Stimulated activated memory B cell treated with anti-CD40 and anti-IgM and Interleukin-4, amounts not matched to agents 10 μg/mL and 1 μg/mL and 100 μg/mL, for 72 hours (primary cell): ENCODE measurements at places on chromosomes 7 and 10.

- ATAC-seq = no peak
Measured at GRCh38 chr7:16416289-16417282, 4.8 kb downstream of the CRPPA start.

DNA sequence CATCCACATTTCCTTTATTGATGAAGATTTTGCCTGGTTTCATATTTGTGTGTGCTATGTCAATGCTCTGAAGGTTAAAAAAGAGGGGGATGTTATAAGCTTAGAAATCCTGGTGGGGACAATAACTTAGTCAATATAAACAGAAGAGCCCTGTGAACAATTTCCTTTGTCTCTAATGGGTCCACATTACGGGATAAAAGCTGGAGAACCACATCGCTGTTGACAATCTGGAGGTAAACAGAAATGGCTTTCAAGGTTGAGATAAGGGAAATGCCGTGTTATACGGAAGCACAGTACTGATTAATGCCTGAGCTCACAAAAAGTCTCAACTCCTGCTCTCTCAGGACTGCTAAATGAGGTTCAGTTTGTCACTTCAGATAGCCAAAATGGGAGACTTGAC, 16.8 kb downstream of the ASAH2 start:
- no peak for ATAC-seq

GRCh38 chr10:123665491-123666286, 466 bp upstream of the GPR26 start:
- peak; percentile 9 for ATAC-seq

DNA sequence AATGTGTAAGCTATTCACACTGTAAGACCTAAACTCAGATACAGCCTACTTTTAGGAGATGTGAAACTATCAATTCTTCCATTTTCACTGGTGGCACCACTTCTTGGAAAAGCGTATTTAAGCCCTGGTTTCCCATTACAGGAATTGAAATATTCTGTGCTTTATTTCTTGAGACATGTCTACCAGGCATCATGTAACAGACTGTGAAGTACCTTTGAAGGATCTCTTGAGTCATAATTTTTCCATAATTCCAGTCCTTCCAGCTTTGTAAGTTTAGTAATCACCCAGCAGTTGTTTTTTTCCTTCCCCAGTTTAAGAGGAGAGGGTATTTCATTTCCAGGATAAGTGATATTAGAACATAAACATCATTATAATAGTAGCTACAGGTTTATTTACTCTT, 186.0 kb upstream of the PRPS1L1 start:
- no peak for ATAC-seq

GRCh38 chr7:97623333-97623732, 108.6 kb upstream of the TAC1 start:
- ATAC-seq = peak; percentile 82

- no peak for ATAC-seq
Measured at GRCh38 chr10:132361581-132362101, 29.6 kb downstream of the LRRC27 start.

DNA sequence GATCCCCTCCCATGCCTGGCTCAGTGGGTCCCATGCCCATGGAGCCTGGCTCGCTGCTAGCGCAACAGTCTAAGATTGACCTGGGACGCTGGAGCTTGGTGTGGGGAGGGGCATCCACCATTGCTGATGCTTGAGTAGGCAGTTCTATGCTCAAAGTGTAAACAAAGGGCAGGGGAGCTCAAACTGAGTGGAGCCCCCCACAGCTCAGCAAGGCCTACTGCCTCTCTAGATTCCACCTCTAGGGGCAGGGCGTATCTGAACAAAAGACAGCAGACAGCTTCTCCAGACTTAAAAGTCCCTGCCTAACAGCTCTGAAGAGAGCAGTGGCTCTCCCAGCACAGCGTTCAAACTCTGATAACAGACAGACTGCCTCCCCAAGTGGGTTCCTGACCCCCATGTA, 31.2 kb upstream of the FFAR4 start:
- no peak for ATAC-seq

- no peak for ATAC-seq
Measured at GRCh38 chr7:152848026-152848425, 88.5 kb downstream of the ACTR3B start.

- no peak for ATAC-seq
Measured at GRCh38 chr10:3548702-3549101, 236.3 kb downstream of the KLF6 start.

GRCh38 chr10:89217057-89217990, 10.2 kb upstream of the CH25H start:
- peak; percentile 34 for ATAC-seq

GRCh38 chr10:95818668-95819067, 62.7 kb downstream of the ENTPD1 start:
- no peak for ATAC-seq

DNA sequence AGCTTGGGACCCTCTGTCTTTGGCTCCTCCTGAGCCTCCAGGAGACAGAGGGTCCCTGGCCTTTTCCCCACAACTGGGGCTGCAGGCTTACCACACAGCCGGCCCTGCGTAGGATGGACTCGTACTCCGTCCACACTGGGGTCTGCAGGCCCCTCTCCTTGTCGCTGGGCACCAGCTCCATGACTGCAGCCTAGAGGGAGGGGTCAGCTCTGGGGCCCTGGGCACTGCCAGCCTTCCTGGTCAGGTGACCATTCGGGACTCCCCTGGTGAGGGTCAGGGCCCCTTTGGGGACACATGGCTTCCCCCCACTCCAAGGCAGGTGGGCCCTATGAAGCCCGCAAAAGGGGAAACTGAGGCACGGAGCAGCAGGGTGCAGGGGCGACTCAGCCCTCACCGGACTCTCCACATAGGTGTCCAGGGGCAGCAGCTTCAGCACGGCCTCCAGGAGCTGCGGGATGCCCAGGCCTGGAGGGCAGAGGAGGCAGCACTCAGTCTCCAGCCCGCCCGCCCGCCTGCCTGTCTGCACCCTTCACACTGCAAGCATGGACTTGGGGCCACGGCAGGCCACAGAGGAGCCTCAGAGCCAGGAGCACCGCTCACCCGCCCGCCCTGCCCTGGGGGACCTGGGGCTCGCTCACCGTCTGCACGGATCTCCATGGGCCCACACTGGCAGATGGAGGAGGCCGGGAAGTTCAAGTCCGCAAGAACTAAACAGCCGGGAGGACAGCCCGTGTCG, 1.1 kb downstream of the FUOM start:
- no peak for ATAC-seq

DNA sequence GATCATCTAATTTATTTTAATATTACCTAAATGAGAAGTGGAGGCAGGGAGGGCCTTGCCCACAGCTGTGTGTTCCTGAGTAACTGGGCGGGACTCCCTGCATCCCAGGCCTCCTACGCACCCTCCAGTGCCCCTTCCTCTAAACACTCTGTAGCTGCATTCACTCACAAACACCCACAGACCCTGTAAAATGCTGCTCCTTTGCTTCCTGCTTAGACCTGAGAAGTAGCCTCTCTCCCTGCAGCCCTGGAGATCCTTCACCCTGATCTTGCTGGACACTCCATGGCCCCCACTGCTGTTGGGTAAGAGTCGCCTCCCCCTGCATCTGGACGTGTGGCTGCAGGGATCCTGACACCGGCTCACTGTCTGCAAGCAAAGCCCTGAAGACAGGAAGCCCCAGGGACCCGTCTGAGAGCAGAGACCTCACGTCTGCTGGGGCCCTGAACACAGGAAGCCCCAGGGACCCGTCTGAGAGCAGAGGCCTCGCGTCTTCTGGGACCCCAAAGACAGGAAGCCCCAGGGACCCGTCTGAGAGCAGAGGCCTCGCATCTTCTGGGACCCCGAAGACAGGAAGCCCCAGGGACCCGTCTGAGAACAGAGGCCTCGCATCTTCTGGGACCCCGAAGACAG, 589.8 kb downstream of the DNAJB6 start:
- no peak for ATAC-seq

DNA sequence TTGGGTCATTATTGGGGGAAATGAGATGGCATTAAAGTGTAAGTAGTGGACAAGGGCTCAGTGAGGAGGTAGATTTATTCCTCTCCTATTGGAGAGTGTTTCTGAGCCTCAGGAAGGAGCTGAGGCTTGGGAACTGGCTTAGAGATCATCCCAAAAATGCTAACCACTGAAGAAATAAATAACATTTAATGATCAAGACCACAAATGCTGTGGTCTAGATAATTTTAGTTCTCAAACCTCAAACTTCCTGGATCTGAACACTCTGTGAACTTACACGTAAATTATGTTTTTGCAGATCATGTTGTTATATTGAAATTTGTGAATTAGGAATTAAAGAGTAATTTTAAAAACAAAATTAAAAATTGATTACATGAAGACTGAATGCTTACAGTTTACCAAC, 27.3 kb downstream of the MDFIC start:
- ATAC-seq = no peak

DNA sequence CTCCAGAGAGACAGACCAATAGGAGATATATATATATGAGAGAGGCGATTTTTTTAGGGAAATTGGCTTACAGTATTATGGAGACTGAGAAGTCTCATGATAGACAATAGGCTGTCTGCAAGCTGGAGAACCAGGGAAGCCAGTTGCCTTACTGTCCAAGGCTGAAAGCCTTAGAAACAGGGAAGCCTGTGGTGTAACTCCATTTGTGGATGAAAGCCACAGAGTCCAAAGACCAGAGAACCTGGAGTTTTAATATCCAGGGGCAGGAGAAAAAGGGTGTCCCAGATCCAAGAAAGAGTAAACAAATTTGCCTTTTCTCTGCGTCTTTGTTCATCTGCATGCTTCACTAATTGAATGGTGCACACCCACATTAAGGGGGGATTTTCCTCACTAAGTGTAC, 71.6 kb upstream of the TEX47 start:
- no peak for ATAC-seq

DNA sequence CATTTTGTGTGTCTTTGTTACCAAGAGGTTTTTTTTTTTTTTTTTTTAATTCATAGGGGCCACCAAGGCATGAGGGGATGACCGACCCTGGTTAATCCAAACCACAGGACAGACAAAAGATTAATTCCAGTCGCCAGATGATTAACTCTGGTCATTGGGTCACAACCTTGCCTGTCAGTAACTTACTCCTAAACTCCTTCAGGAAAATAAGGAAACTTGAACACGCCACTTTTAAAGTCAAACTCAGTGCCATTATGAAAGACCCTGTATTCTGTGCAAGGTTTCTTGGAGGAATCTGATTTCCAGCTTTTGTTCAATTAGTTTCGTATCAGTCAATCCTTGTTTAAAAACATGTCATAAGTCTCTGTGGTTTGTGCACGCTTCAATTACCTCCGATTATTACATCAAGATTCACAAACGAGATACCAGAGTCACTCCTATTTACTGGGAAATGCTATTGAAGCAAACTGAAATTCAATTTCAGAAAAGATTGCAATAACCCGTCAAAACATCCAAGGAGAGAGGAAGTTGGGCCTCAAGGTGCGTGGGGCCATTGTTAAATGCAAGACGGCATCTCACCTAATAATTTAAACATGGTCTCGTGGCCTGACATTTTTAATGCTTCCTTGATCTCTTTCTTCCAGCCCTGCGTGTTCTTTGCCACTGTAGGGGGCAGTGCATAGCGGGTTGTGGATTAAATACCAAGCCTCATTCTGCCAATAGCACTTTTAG, 44.0 kb downstream of the NRP1 start:
- ATAC-seq = no peak

GRCh38 chr7:104395162-104395561, 66.8 kb downstream of the LHFPL3 start:
- no peak for ATAC-seq

DNA sequence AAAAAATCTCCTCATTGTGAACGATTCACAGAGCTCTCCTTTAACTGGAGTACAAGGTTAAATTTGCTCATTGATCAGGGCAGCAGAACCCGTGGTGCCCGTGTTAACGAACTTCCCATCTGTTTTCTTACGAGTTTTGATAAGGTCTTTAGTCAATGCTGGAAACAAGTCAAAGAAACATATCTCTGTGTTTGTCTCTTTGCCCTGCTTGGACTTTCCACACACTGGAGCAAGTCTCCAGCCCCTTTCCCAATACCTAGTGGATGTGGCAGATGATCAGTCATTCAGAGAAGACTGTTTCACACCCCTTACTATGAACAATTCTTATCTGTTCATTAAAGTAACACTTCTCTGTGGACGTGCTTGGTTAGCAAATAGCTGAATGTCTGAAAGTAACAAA, 121.3 kb downstream of the ARID5B start:
- ATAC-seq = no peak

- no peak for ATAC-seq
Measured at GRCh38 chr10:12975266-12975665, 26.2 kb downstream of the CCDC3 start.

GRCh38 chr7:130887182-130887956, 153.4 kb upstream of the KLF14 start:
- ATAC-seq = no peak

DNA sequence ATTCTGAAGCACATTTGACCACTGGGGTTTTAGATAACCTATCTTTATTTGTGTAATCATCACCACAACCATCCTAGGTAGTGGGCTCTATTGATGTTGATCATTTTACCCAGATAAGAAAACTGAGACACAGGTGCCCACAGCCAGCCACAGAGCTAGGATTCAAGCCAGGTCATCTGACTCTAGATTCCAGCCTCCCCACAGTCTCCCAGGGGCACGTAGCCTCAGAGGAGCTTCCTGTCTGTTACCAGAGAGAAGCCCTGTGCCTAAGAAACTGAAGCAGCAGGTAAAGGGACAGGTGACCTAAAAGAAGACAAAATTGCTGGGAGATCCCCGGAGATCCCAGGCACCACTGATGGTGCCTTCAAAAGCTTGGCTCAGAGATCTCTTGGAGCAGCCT, 55.8 kb downstream of the ALOX5 start:
- no peak for ATAC-seq

GRCh38 chr10:74930965-74931364, 104.6 kb downstream of the KAT6B start:
- ATAC-seq = no peak

GRCh38 chr7:15916681-15917380, 230.3 kb upstream of the MEOX2 start:
- no peak for ATAC-seq

DNA sequence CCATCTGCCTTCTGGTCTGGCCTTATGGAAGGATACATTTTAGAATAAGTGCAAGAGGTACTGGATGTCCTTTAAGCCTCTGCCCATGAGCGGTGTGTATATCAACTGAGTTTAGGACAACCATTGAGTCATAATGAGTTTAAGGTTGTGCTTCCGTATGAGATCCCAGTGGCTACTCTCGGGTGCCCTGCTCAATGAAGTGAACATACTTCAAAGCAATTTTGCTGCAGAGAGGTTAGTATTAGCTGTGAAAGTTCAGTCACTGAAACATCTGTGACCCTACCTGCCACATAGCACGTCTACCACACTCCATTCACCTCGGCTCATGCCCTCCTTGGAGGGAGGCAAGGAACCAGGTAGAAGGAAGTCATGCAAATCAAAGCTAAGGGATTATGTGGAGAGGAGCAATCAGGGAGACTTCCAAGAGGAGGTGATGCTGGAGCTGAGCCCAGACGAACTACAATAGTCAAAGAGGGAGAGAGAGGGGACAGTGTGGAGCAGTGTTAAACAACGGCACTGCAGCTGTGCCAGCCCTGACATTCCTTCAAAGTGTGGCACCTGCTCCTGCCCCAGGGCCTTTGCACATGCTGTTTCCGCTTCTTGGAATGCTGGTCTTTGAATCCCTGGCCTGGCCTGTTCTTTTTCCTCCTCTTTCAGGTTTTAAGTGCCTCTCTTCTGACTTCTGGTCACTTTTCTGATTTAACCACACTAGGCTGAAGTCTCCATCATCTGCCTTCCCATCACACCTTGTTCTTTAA, 25.4 kb downstream of the BTBD16 start:
- no peak for ATAC-seq
